ENCODE measurements at places on chromosomes 13 and 19. TPM values are rescaled to one million over a fixed set of nuclear protein-coding genes. Genes with fewer than 3 reads are reported as not detected.

DNA sequence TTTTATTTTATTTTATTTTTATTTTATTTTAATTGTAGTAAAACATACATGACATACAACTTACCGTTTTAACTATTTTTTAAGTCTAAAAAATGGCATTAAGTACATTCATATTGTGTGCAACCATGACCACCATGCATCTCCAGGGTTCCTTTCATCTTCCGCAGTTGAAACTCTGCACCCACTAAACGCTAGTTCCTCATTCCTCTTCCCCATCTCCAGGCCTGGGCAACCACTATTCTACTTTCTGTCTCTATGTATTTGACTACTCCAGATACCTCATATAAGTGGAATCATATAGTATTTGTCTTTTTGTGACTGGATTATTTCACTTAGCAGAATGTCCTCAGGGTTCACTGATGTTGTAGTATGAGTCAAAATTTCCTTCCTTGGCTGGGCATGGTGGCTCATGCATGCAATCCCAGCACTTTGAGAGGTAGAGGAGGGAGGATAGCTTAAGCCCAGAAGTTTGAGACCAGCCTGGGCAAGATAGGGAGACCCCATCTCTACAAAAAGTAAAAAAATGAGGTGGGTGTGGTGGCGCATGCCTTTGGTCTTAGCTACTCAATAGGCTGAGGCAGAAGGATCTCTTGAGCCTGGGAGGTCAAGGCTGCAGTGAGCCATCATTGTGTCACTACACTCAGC is 55.7 kb upstream of the ZNF507 start:
- no peaks in the 10 kb centered on the region for H3K4me1 ChIP-seq
- no peak overlapping the region for H3K27ac ChIP-seq
- H3K4me3 ChIP-seq = no peak overlapping the region
- H3K27me3 ChIP-seq = no peaks in the 10 kb centered on the region

GRCh38 chr13:24887759-24888158 is 123.8 kb downstream of the RNF17 start:
- no peaks in the 10 kb centered on the region for H3K4me1 ChIP-seq
- DNase-seq = no peak
- no peak overlapping the region for H3K4me3 ChIP-seq
- no peaks in the 10 kb centered on the region for H3K27me3 ChIP-seq
- no peaks in the 10 kb centered on the region for H3K36me3 ChIP-seq

- H3K27ac ChIP-seq = no peak overlapping the region
- no peak for DNase-seq
- no peaks in the 10 kb centered on the region for H3K36me3 ChIP-seq
- H3K4me3 ChIP-seq = no peak overlapping the region
- no peaks in the 10 kb centered on the region for H3K27me3 ChIP-seq
Measured at GRCh38 chr13:91187522-91187921, 160.0 kb upstream of the MIR17HG start.

DNA sequence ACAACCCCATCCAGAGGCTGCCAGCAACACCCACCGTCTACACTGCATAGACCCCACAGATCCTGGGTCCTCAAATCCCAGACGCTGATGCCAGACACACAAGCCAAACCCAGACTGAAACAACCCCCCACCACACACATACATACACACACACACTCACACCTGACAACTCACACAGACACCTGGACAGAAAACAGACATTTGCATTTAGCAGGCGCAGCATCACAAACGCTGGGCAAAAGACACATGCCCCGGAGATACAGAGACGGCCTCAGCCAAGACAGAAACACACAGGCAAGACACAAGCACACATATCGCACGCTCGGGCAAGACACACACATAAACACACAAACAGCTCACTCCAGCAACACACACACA is 1.3 kb downstream of the BBC3 start:
- H3K4me1 ChIP-seq = peaks cover 20% of the 10 kb centered on the region
- H3K4me3 ChIP-seq = peak overlapping the region; percentile 78
- peak overlapping the region; percentile 59 for H3K27ac ChIP-seq
- no peaks in the 10 kb centered on the region for H3K27me3 ChIP-seq

Gene FLT3LG
- total RNA-seq = 1.5 TPM

Gene VAV1
- 0.05 TPM for total RNA-seq

DNA sequence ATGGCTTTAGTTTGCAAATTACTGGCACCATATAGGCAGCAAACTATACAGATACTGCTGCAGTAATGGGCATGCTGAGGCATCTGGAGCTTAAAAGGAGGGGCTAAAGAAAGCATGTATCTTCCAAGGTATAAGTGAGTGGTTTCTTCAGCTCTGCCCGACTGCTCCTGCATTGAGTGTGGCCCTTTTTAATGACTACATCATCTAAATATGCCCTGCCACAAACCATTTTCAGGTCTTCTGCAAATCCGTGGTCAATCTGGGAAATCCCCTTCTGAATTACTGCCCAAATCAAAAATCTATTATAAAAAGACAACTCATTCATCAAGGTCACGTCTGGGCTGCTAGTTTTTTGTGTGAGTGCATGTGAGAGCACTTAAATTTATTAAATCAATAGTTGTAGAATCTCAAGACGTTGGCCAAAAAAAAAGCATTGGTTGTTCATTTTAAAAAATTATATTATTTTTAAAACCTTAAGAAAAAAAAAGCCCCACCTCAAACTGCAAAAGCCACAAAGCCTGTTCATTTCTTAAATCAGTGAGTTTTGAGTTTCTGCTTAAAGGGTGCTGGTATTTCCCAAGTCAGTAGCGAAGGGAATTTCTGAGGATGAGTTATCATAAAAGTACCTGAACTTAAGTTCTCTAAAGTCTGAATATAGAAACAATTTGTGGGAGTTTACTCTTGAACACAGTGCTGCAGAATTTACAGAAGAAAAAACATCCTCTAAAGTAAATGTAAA is 16.3 kb downstream of the LCP1 start:
- DNase-seq = no peak
- no peaks in the 10 kb centered on the region for H3K36me3 ChIP-seq
- H3K27me3 ChIP-seq = no peaks in the 10 kb centered on the region

Gene NALCN
- 10.9 TPM for total RNA-seq

Gene WTIP
- 73.6 TPM for total RNA-seq

Gene EBI3
- total RNA-seq = 3.0 TPM

Gene CEACAM20
- not detected for total RNA-seq

GRCh38 chr13:111429064-111429558 is 108.7 kb downstream of the TEX29 start:
- no peaks in the 10 kb centered on the region for H3K4me1 ChIP-seq
- no peak for DNase-seq
- no peak overlapping the region for H3K4me3 ChIP-seq
- no peak overlapping the region for H3K27ac ChIP-seq
- no peaks in the 10 kb centered on the region for H3K36me3 ChIP-seq
- no peaks in the 10 kb centered on the region for H3K27me3 ChIP-seq

Gene LILRB5
- 0.05 TPM for total RNA-seq

DNA sequence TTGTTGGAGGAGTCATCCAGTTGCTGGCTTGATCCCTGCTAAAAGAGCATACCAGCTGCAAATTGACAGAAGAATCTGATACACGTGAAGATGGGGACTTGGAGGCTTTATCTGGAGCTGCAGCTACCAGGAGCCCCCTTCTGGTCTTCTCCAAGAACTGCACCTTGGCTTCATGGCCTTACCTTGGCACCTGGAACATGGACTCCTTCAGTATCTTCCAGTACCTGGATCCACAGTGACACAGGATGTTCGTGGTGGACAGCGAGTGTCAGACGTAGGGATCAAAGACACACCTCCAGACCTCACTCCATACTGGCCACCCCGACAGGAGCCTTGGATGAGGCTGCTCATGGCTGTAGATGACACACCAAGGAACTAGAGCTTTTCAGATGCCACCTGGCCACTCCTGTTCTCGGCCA is 9.9 kb upstream of the ACSBG2 start:
- H3K36me3 ChIP-seq = no peaks in the 10 kb centered on the region
- no peaks in the 10 kb centered on the region for H3K27me3 ChIP-seq
- peak; percentile 61 for DNase-seq
- H3K4me3 ChIP-seq = no peak overlapping the region
- H3K27ac ChIP-seq = no peak overlapping the region
- H3K4me1 ChIP-seq = no peaks in the 10 kb centered on the region

- H3K27ac ChIP-seq = no peak overlapping the region
- no peak overlapping the region for H3K4me3 ChIP-seq
Measured at GRCh38 chr13:113931841-113932459, 41.9 kb downstream of the C13orf46 start.

GRCh38 chr19:39410017-39410830 is 2.2 kb upstream of the PLEKHG2 start:
- H3K36me3 ChIP-seq = peaks cover 10% of the 10 kb centered on the region
- no peak for DNase-seq
- peaks cover 58% of the 10 kb centered on the region for H3K4me1 ChIP-seq
- H3K27me3 ChIP-seq = no peaks in the 10 kb centered on the region

DNA sequence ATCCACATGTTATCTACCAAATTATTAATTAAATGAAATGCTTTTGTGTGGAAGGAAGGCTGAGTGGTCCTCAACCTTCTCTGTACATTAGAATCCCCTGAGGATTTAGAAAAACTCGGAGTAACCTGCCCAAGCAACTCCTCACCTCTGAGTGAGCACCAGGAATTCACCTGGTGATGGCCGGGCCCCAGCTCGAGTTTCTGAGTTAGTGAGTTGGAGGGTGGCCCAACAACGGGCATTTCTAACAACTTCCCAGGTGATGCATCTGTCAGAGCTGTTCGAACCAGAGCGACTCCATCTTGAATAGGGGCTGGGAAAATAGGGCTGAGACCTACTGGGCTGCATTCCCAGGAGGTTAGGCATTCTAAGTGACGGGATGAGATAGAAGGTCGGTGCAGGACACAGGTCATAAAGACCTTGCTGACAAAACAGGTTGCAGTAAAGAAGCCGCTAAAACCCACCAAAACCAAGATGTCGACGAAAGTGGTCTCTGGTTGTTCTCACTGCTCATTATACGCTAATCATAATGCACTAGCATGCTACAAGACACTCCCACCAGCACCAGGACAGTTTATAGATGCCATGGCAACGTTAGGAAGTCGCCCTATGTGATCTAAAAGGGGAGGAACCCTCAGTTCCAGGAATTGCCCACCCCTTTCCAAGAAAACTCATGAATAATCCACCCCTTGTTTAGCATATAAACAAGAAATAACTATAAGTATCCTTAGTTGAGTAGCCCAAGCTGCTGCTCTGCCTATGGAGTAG is 44.2 kb upstream of the SHISA2 start:
- no peaks in the 10 kb centered on the region for H3K27me3 ChIP-seq
- no peaks in the 10 kb centered on the region for H3K4me1 ChIP-seq
- no peak for DNase-seq
- H3K36me3 ChIP-seq = no peaks in the 10 kb centered on the region

Gene STARD13
- total RNA-seq = 6.5 TPM

GRCh38 chr13:98246538-98247172 is 69.6 kb upstream of the RNF113B start:
- DNase-seq = no peak
- no peaks in the 10 kb centered on the region for H3K4me1 ChIP-seq

GRCh38 chr13:44487989-44488388 is 88.1 kb downstream of the TSC22D1 start:
- H3K36me3 ChIP-seq = no peaks in the 10 kb centered on the region
- H3K4me1 ChIP-seq = no peaks in the 10 kb centered on the region
- H3K27me3 ChIP-seq = no peaks in the 10 kb centered on the region
- no peak for DNase-seq
- H3K4me3 ChIP-seq = no peak overlapping the region

Gene BEST2
- total RNA-seq = not detected

Gene ZNF222
- total RNA-seq = 3.1 TPM

DNA sequence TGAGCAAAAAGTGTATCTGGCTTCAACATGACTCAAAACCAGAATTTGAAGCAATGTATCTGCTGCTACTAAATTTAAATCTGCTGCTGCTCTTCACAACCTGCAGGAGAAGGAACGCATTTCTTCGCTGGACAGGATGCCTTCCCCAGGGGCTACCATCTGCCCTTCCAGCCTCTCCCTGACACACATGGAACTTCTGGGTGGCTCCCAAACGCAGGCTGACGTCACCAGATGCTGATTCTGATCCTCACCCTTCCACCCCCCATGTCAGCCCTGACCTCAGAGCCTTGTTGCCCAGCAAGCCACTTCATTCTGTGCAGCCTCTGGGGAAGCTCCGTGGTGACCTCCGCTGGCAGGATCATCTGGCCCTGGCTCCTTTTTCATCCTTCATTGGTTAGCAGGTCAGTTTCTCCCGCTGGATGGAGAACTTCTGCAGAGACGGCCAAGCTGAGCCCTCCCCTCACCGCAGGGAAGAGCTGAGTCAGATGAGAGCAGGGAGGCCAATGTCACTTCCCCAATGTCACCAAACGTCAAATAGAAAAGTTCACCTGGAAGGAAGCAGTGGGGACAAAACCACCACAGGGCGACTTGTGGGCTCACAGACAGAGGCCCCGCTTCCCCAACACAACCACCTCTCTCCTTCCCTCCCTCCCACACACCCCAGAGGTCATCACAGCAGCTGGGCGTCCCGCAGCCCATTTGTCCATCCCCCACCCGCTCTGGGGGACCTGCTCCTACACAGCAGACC is 14.0 kb upstream of the RAB20 start:
- no peaks in the 10 kb centered on the region for H3K36me3 ChIP-seq
- no peaks in the 10 kb centered on the region for H3K27me3 ChIP-seq
- H3K27ac ChIP-seq = no peak overlapping the region
- DNase-seq = no peak
- H3K4me3 ChIP-seq = no peak overlapping the region
- H3K4me1 ChIP-seq = no peaks in the 10 kb centered on the region

DNA sequence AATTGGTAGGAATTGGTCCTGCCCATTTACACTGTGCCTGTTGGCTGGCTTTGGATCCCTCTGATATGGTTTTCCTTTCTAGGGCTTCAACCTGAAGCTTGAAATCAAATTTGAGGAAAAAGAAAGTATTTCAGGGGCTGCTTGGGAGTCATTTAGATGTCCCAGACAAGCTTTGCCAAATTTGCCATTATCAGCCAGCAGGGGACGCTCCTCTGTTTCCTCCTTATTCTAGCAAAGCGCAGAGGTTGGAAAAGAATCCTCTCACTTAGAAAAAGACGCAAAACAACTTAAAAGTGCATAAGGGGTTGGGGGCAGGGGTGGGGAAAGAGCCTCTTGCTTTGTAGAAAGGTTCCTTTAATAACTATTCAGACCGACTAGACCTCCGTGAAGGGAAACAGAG is 1211.1 kb upstream of the PCDH20 start:
- H3K4me3 ChIP-seq = no peak overlapping the region
- no peaks in the 10 kb centered on the region for H3K27me3 ChIP-seq
- DNase-seq = peak; percentile 7
- H3K27ac ChIP-seq = no peak overlapping the region
- H3K4me1 ChIP-seq = no peaks in the 10 kb centered on the region
- no peaks in the 10 kb centered on the region for H3K36me3 ChIP-seq

Gene PCDH20
- total RNA-seq = 3.4 TPM

Measured in Panc1 (cell line).